ENCODE measurements at places on chromosomes 3 and 15. TPM values are rescaled to one million over a fixed set of nuclear protein-coding genes. Genes with fewer than 3 reads are reported as not detected.

GRCh38 chr3:67064105-67064504 is 66.0 kb downstream of the KBTBD8 start:
- H3K4me3 ChIP-seq: no peak overlapping the region
- H3K27me3 ChIP-seq: no peaks in the 10 kb centered on the region
- peaks cover 6% of the 10 kb centered on the region for H3K36me3 ChIP-seq
- no peak for DNase-seq
- no peak overlapping the region for H3K27ac ChIP-seq

DNA sequence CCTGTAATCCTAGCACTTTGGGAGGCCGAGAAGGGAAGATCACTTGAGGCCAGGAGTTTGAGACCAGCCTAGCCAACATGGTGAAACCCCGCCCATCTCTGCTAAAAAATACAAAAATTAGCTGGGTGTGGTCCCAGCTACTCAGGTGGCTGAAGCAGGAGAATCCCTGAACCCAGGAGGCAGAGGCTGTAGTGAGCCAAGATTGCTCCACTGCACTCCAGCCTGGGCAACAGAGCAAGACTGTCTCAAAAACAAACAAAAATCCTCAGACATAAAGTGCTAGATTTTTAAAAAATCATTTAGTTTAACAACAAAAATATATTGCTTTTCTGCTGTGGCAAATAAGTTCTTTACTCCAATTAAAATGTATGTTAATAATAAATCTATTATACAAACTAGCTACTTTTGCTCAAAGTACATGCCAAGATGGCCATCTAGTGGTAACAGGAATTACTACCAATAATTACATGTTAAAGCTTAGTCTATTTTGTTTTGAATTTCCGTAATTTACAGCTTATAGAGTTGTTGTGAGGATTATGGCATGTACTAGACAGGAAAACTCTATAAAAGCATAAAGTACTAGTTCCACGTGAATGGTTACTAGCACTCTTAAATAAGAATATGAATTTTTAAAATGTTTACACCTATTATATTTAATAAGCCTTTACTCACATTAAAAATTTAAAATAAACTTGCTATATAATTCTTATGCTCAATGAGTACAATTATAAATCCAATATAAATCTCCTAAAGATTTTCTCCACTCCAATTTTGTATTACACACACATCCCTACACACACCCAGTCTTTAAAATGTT is 39.0 kb downstream of the GABPB1 start:
- no peaks in the 10 kb centered on the region for H3K36me3 ChIP-seq
- no peaks in the 10 kb centered on the region for H3K4me1 ChIP-seq
- H3K27ac ChIP-seq: no peak overlapping the region

DNA sequence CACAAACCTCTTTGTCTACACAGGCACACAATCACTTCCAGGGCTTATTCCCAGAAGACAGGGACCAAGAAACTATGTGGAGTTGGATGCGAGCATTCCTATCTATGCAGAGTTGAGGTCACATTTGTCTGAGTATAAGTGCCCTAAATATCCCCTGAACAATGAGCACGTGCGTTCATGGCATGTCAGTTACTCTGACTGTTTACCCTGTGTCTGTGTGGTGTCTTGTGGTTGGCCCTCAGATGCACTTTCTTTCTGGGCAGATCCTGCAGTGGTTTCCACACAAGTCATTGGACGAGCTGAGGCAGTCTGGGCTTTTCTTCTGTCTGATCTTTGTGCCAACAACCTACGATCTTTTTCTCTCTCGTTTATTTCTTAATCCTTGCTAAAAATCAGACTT is 134.5 kb downstream of the FBN1 start:
- no peak overlapping the region for H3K4me3 ChIP-seq
- peaks cover 5% of the 10 kb centered on the region for H3K4me1 ChIP-seq
- no peak for DNase-seq
- H3K27ac ChIP-seq: no peak overlapping the region
- no peaks in the 10 kb centered on the region for H3K27me3 ChIP-seq

- no peaks in the 10 kb centered on the region for H3K36me3 ChIP-seq
- H3K4me3 ChIP-seq: no peak overlapping the region
- H3K4me1 ChIP-seq: peaks cover 5% of the 10 kb centered on the region
- no peak overlapping the region for H3K27ac ChIP-seq
- no peak for DNase-seq
Observed at GRCh38 chr15:40948706-40949473, 4.4 kb upstream of the CHAC1 start.

Gene COPS2
- total RNA-seq: 79.9 TPM

Gene MAP6D1
- total RNA-seq: 6.4 TPM

Gene WNT7A
- total RNA-seq: 0.99 TPM

All from mesothelial cell of epicardium (in vitro differentiated cells).